ENCODE measurements at places on chromosomes 3 and 15. TPM values are rescaled to one million over a fixed set of nuclear protein-coding genes. Genes with fewer than 3 reads are reported as not detected.

Gene SLC22A14
- 0.47 TPM for total RNA-seq

Gene KNG1
- not detected for total RNA-seq

Gene DNAH12
- total RNA-seq = 0.08 TPM

Gene CHRNA7
- 0.37 TPM for total RNA-seq

Gene GCNT3
- total RNA-seq = 0.76 TPM

Gene HEG1
- 123 TPM for total RNA-seq

Gene TTLL13
- not detected for total RNA-seq

Gene MAGI1
- 20.1 TPM for total RNA-seq

Gene WDR76
- total RNA-seq = 6.0 TPM

Gene SEMA3G
- not detected for total RNA-seq

Gene CLDN11
- 13.8 TPM for total RNA-seq

Gene ZMYND10
- 0.50 TPM for total RNA-seq

Gene ERICH6
- total RNA-seq = 0.83 TPM

Gene RIOX2
- 25.4 TPM for total RNA-seq

Gene CYP8B1
- total RNA-seq = not detected

Gene APOD
- 3.2 TPM for total RNA-seq

Gene MAP3K13
- total RNA-seq = 26.9 TPM

Gene ACKR4
- 0.64 TPM for total RNA-seq

Gene FAM107A
- total RNA-seq = not detected

Gene CERS3
- not detected for total RNA-seq

Gene AHSG
- total RNA-seq = not detected

Gene BFSP2
- not detected for total RNA-seq

Gene CRYBG3
- 13.0 TPM for total RNA-seq

Gene SEMA6D
- 12.1 TPM for total RNA-seq

Gene TMEM266
- not detected for total RNA-seq

Gene ZPLD1
- not detected for total RNA-seq

Gene CLDN16
- total RNA-seq = not detected

Gene CHRM5
- total RNA-seq = not detected

Gene CCR5
- not detected for total RNA-seq
